ENCODE measurements at places on chromosomes 13 and 19.

- DNase-seq = no peak
Observed at GRCh38 chr13:110541526-110541920, 20.0 kb downstream of the RAB20 start.

GRCh38 chr13:19591864-19592263, 30.5 kb upstream of the TPTE2 start:
- DNase-seq = no peak

GRCh38 chr13:40562975-40563349, 103.5 kb downstream of the FOXO1 start:
- no peak for DNase-seq

DNA sequence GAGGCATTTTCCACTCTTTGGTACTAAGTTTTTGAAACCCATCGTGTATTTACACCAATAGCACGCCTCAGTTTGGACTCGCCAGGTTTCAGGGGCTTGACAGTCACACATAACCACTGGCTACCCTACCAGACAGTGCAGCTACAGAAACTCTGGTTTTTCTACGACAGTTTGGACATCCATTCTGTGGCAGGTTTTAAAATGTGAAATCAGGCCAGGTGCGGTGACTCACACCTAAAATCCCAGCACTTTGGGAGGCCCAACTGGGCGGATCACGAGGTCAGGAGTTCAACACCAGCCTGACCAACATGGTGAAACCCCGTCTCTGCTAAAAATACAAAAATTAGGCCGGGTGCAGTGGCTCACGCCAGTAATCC, 13.2 kb downstream of the KDELR1 start:
- DNase-seq = no peak

DNA sequence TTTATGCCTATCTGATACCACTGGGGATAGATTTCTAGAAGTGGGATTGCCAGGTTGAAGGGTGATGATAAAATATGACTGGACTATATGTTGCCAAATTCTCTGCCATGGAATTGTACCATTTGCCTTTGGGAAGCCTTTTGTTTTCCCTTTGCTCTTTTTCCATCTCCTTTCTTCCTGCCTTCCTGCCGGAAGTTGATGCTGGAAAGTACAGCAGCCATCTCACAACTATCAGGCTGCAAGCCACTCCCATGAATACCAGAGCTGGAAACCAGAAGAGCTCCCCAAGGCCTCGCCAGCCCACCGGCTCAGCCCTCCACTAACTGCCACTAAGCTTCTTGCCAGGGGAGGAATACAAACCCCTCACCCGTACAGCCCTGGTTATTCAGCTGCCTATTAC, 29.7 kb downstream of the ZIC5 start:
- DNase-seq = no peak

DNA sequence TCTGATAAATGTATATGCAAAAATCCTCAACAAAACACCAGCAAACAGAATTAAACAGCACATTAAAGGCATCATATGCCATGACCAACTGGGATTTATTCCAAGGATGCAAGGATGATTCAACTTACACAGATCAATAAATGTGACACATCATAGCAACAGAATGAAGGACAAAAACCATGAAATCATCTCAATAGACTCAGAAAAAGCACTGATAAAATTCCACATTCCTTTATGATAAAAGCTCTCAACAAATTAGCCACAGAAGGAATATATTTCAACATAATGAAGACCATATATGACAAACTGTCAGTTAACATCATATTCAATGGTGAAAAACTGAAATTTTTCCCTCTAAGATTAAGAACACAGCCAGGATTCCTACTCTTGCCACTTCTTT, 691.6 kb downstream of the DIAPH3 start:
- DNase-seq = no peak

DNA sequence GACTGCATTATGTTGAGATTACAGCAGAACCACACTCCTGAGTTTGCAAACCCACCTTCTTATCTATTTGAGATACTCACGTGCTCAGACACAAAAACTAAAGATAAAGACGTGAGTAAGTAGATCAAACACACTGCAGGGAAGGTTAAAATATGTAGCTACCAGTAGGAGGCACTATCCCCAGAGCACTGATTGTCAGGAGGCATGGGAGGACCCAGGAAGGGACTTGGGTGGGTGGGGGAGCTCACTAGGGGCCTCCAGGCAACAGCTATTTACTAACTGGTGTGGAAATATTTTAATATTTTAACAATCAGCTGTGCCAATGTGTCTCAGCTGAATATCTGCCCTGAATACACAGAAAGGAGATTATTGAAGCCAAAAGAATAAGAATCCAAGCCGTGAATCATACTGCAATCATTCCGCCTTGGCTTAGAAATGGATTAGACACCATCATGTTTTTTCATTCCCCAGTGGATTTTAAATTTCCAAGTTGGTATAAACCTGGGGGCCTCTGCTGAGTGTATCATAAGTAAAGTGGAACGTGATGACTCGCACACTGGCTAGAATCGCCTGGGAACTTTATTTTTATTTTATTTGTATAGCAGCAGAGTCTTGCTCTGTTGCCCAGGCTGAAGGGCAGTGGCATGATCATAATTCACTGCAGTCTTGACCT, 73.2 kb upstream of the CACNA1A start:
- no peak for DNase-seq

- DNase-seq = no peak
Observed at GRCh38 chr13:90272356-90272755, 1075.1 kb upstream of the MIR17HG start.

- no peak for DNase-seq
Observed at GRCh38 chr13:91361755-91362271, 14.3 kb downstream of the MIR17HG start.

DNA sequence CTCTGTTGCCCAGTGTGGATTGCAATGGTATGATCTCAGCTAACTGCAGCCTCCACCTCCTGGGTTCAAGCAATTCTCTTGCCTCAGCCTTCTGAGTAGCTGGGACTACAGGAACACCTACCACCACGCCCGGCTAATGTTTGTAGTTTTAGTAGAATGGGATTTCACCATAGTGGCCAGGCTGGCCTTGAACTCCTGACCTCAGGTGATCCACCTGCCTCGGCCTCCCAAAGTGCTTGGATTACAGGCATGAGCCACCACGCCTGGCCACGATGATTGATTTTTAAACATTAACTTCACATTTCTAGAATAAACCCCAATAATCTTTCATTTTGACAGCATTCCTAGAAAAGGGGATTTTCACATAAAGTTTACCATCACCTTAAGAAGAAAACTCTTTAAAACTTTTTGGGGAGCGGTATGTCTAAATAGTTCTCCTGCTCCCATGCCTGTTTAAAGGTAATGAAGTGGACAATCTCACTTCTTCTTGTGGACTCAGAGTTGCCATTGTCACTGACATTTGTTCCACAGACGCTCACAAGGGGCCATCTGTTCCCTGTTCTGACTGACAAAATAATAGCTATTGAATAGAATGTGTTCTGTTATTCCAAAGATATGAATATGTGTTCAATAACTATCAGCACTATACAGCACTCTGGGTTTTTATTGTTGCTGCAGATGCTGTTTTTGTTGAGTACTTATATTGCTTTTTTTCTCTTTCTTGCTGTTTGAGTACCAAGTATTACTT, 66.1 kb upstream of the C1QTNF9B start:
- no peak for DNase-seq

GRCh38 chr13:94778986-94779385, 66.6 kb upstream of the SOX21 start:
- no peak for DNase-seq

DNA sequence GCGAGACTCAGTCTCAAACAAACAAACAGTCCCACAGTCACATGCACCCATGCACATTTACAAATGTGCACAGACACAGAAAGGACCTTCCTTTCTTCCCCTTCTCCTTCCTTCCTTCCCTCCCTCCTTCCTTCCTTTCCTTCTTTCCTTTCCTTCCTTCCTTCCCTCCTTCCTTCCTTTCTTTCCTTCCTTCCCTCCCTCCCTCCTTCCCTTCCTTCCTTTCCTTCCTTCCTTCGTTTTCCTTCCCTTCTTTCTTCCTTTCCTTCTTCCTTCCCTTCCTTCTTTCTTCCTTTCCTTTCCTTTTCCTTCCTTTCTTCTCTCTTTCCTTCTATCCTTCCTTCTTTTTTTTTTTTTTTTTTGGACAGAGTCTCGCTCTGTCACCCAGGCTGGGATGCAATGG, 16.2 kb upstream of the EBI3 start:
- no peak for DNase-seq

DNA sequence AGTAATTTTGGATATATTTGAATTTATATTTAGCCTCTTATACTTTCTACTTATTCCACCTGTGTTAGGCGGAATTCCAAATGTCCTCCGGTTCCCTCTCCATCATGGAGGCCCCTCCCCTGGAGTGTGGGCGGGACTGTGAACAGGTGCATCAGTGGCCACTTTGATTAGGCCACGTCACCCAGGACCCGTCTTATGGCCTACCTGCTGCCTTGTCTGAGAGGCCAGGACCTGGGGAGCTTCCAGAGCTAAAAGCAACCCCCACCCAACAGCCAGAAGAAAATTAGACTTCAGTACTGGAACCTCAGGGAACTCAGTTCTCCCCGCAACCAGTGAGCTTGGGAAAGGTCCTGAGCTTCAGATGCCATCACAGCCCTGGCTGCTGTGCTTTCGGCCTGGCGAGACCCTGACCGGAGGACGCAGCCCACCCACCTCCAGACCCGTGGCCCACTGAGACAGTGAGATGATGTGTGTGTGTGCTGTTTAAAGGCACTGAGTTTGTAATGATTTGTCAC, 200.2 kb upstream of the SOX1 start:
- DNase-seq = no peak

- no peak for DNase-seq
Observed at GRCh38 chr13:113327391-113327765, 30.3 kb downstream of the LAMP1 start.

- DNase-seq = no peak
Observed at GRCh38 chr13:112133499-112134390, 66.8 kb downstream of the SOX1 start.

DNA sequence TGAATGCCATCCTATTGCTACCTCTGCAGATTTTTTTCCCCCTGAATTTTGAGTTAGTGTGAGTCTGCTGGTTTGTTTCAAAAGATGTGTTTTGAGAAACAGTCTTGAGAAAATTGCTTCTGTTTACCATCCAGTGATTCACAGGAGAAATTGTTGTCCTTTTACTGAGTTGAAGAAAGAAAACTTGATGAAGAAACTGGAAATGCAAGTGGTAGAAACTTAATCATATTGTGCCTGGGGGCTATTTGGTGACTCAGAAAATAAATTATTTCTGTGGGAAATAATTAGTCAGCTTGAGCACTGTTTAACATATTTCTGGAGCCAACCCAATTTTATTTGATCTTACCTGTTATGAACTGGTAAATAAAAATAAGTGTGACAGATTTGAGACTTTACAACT, 35.4 kb downstream of the PAN3 start:
- DNase-seq = no peak

DNA sequence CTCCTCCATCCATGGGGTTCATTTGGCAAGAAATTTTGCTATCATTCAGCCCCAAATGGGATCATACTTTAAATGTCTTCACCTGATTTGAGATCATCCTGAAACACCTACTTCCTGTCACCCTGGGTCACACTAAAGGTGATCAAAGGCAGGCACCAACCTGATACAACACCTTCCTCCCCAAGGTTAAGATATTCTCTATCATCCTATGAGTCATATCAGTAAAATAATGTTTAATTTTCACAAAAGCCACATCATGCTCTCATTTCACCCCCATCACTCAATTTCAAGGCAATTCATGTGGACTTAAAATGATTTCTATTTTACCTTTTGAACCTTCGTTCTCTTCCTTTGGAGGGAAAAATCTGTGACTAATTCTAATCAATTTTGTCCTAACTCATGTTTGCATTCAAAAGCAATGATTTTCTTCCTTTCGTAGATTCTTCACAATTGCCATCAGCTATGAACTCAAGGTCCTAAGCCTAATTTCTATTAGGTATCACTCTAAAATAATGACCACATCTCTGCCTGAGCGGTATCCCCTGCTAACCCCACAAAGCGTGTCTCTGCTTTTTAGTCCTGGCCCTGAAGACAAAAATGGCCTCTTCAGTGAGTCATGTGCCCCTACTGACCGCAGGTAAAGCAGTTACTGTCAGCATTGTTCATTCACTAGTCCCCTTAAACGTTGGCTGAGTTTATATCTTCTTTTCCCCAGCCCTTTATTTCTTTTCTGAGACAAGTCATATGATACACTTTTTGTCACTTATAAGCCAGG, 139.0 kb downstream of the SPRY2 start:
- no peak for DNase-seq

GRCh38 chr19:14890643-14891379, 4.9 kb upstream of the OR7A17 start:
- no peak for DNase-seq

DNA sequence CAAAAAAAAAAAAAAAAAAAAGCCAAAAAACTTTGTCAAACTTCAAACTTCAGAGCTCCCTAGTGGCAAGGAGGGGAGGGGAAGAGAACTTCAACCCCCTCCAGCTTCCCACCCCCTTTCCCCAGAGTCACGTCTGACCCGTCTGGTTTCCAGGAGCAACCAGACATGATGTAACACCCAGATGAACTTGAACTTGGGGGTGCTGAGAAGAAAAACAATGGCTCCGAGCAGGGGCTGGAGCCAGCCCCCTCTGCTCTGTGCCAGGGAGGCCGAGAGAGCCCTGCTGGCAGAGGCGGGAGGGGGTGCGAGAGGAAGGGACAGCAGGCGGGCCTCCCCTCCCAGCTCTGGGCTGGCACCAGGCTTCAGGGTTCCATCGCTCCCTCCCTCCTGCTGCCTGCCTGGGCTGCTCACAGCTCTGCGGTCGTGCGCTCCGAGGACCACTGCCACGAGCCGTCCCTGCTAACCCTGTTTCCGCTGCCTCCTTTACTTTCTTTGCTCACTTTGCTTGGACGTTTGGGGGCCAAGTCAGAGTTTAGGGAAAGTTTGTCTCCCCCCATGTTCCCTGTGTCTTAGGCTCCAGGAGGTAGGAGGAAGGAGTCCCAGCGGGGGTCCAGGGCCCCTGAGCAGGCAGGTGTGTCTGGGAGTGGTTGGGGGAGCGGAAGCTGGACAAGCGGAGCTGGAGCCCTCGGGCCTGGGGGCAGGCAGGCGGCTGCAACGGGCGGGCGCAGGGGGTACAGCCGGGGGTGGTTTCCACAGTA, 11.1 kb downstream of the LYL1 start:
- DNase-seq = no peak

- DNase-seq = no peak
Observed at GRCh38 chr13:88948501-88948900, 1277.3 kb downstream of the SLITRK5 start.

- DNase-seq = no peak
Observed at GRCh38 chr13:109990296-109990695, 203.9 kb upstream of the IRS2 start.

GRCh38 chr19:1768248-1768647, 14.9 kb downstream of the ONECUT3 start:
- DNase-seq = no peak

- no peak for DNase-seq
Observed at GRCh38 chr19:47363758-47364531, 14.8 kb downstream of the DHX34 start.
